ENCODE measurements at places on chromosomes 13 and 19.
A peak's percentile ranks its signal among the peaks of the same experiment; 100 is the strongest.

GRCh38 chr13:83117046-83117445 lies 765.2 kb downstream of the SLITRK1 start:
- no peak for DNase-seq

GRCh38 chr13:31038834-31039552 lies 106.5 kb downstream of the TEX26 start:
- DNase-seq: peak; percentile 24

DNA sequence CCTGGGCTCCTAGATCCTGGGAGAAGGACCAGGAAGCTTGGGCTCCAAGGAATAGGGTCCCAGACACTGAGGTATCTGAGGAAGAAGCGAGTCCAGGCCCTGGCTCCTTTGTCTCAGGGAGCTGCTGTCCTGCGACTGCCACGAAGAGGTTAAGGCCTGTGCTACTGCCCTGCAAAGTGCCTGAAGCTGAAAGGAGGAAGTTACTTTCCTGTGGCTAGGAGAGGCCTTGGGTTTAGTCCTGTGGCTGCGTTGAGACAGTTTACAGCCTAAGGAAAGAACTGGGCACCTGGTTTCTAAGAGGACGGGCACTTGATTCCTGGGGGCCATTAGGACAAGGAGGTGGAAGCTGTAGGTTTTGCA lies 2.8 kb downstream of the MYADM start:
- no peak for DNase-seq

- DNase-seq: no peak
These were observed 27.1 kb upstream of the MYCBP2 start for GRCh38 chr13:77353995-77354394.

DNA sequence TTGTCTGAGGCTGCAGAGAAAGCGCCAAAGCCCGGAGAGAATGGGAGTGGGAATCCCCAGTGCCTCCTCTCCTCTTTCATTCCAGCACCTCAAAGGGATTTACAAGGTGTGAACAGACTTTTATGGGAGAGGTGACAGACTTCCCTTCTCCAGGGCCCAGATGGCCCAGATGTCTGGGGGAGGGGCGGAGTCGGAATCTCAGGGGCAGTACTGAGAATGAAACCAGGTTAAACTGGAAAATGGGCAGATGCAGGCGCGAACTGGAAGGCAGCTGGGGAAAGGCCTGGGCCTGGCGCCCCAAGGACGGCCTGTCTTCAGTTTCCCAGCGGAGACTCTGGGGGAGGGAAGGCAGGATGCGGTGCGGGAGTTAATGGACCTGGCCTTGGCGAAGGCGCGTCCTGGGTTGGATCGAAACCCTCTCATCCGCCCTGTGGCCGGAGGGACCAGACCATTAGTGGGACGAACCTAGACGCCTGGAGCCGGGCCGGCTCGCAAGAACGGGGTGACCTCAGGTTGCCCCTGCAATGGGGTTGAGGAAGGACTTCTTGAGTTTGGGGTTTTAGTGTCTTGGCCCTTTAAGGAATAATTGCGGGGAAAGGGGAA lies 592 bp upstream of the TRIP10 start:
- DNase-seq: no peak

- DNase-seq: no peak
These were observed 133.5 kb upstream of the IRS2 start for GRCh38 chr13:109919715-109920375.

DNA sequence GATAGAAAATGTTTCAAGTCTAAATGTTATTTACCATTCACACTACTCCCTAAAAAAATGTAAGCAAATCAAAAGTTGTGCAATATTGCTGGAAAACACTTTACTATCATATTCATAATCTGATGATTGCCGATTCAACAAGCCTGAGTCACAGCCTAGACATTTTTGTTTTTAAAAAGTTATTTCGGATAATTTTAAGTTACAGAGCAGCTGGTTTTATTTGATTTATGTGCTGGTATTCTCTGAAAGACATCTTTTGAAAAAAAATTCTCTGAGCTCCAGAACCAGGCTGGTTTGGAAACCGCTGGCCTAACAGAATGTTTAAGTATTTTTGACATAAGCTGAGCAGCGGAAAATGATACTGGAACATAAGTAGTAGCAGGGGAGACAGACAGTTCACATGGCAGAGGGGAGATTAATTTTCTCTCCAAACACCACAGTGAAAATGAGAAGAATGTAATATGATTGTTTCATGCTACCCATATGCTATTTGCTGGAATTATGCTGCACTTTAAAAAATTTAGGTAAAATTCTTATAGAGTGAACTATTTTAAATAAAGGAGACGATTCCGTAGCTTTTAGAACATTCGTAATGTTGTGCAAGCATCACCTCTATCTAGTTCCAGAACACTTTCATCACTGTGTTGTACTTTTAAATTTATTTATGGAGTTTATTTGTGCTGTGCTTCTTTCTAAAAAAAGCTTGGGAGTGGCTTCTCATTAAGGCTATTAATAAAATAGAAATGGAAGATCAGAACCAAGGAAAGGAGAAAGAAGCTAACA lies 36.1 kb downstream of the TBC1D4 start:
- DNase-seq: no peak

DNA sequence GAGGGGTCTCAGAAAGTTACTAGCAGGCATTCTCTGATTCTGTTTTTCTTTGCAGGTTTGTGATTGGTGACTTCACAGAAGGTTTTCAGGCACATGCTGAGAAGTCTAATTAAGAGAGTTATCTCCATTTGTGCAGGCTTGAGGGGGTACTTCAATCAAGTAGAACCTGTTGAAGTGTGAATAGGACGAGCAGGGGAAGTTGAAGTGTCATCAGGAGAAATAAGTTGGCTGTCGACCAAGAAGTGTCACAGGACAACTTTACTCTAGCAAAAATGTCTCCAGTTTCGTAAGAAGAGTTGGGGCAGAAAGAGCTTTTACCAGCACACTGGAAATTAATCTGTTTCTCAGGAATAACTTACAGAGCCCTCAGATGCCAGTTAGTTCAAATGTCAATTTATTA lies 576.5 kb upstream of the SLITRK5 start:
- DNase-seq: no peak

- peak; percentile 93 for DNase-seq
These were observed 84.3 kb downstream of the NUFIP1 start for GRCh38 chr13:44904967-44905366.

GRCh38 chr19:1810439-1811160 lies 1.5 kb downstream of the ATP8B3 start:
- no peak for DNase-seq

GRCh38 chr13:101390461-101390860 lies 25.8 kb downstream of the NALCN start:
- peak; percentile 35 for DNase-seq

GRCh38 chr19:4241824-4242430 lies 5.0 kb upstream of the YJU2 start:
- DNase-seq: no peak

DNA sequence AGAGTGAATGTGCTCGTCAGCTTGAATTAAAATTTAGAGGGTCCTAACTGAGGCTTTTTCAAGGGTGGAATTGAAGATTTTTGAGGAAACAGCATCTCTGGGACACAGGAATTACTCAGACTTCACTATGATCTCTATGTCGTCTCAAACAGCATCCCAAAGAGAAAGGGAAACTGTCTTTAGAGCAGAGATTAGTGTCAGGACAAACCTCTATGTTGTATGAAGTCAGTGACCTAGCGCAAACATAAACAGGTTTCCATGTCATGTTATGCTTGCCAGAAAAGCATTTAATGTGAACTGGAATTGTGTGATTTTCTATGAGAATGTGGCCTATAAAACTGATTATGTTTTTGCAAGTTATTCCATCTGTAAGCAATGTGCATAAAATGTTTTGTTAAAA lies 573.7 kb downstream of the GPC6 start:
- DNase-seq: no peak

- DNase-seq: no peak
These were observed 1.1 kb downstream of the ZNF653 start for GRCh38 chr19:11504502-11505031.

GRCh38 chr13:106990594-106990993 lies 422.7 kb upstream of the ARGLU1 start:
- no peak for DNase-seq

GRCh38 chr19:16327911-16328823 lies 3.5 kb downstream of the KLF2 start:
- DNase-seq: no peak

- no peak for DNase-seq
These were observed 2.8 kb upstream of the KCNN1 start for GRCh38 chr19:17963936-17964691.
